ENCODE measurements at places on chromosomes 6 and 20.

- DNase-seq: peak; percentile 80
Measured at GRCh38 chr6:37171970-37172812, 2.2 kb downstream of the PIM1 start.

GRCh38 chr6:121539439-121539838, 104.0 kb downstream of the GJA1 start:
- DNase-seq: no peak

DNA sequence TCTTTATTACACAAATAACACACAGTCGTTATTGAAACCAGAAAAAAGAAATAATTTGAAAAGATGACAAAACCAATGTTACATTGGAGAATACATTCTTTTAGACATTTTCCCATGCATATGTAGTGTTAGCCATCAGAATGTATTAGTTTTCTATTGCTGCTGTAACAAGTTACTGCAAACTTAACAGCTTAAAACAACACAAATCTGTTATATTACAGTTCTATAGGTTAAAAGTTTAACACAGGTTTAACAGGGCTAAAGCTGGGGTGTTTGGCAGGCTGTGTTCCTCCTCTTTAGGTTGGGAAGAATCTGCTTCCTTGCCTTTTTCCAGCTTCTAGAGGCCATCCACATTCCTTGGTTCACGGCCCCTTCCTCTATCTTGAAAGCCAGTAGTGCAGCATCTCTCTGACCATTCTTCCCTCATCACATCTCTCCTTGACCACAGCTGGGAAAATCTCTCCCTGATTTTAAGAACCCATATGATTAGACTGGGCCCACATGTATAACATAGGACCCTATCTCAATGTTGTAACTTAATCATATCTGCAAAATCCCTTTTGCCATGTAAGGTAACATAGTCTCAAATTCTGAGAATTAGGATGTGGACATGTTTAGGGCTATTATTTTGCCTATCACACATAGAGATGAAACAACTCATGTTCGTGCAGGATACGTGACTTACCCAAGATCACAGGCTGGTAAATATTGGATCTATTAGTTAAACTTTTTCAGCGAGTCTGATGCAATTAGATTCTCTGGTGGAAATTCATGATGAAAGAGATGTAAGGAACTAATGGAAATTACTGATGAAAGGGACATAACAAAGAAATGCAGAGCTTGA, 145.4 kb upstream of the TMEM170B start:
- DNase-seq: no peak

GRCh38 chr20:20321134-20321533, 46.8 kb upstream of the INSM1 start:
- no peak for DNase-seq

DNA sequence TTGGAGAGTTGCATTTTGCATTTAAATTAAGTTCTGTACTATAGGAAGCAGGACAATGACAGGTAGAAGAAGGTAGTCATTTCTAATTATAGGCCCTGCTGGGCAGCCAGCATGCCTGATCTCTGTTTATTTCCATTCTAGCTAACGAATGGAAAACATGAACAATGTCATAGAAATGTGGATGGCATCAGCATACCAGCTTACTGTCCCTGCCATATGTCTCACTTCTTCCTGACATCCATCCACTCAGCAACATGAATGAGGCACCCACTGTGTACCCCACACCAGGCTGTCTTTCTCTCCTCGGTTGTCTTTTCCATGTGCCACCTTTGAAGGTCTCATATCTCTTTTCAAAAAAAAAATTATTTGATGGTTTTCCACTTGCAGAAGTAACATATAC, 11.1 kb downstream of the ADTRP start:
- no peak for DNase-seq

DNA sequence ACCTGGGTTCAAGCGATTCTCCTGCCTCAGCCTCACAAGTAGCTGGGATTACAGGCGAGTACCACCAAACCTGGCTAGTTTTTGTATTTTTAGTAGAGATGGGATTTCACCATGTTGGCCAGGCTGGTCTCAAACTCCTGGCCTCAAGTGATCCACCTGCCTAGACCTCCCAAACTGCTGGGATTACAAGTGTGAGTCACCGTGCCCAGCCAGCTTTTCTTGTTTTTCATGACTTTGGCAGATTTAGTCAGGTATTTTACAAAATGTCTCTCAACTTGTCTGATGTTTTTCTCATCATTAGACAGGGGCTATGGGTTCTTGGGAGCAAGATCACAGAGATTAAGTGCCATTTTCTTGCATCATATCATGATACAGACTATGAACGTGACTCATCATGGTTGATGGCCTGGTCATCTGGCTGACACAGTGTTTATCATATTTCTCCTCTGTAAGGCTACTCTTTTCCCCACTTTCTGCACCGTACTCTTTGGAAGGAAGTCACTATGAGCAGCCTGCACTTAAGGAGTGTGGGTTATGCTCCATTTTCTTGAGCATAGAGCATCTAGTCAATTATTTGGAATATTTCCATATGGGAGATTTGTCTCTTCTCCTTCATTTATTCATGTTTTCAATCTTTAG, 67.8 kb downstream of the RNF182 start:
- no peak for DNase-seq

DNA sequence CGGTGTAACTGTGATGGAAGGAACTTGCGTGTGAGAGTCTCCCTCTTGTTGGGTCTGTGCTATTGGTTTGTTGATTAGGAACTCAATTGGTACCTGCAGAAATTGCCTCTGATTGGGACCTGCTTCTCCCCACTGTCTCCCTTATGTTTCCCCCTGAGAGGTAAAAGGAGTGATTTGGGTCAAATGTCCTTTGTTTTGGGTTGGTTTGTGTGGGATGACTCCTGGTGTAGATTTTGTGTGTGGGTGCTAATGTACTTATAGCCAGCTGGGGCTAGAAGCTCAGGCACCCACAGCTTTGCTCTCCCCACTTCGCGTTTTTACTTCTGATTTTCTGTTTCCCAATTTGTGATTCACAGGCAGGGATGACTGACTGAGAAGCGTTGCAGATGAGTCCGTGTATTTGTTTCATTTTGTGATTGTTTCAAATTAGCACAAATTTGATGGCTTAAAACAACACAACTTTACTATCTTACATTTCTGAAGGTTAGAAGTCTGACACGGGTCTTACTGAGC, 79.1 kb downstream of the UTRN start:
- no peak for DNase-seq

DNA sequence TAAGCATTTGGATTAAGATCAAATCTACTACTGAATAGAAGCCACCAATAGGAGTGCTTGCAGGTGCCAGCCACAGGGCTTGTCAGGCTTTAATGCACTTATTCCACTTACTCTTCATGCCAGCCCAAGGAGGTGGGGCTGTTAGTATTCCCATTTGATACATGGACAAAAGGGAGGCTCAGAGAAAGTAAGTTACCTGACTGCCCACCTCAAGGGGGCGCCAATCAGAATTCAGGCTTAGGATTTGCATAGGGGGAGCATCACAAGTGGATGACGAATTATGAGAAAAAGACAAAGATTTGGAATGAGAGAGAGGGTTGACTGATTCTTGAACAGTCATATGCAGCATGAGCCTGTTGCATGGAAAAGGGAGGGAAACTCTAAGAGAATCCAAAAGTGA, 188.4 kb upstream of the TSHZ2 start:
- DNase-seq: peak; percentile 36

- peak; percentile 57 for DNase-seq
Measured at GRCh38 chr6:158231551-158232315, 63.6 kb downstream of the GTF2H5 start.

GRCh38 chr6:41736186-41736733, 852 bp upstream of the TFEB start:
- DNase-seq: no peak

GRCh38 chr6:101003075-101003474, 121.9 kb upstream of the ASCC3 start:
- no peak for DNase-seq

GRCh38 chr6:148524976-148525375, 182.3 kb downstream of the SASH1 start:
- DNase-seq: no peak

DNA sequence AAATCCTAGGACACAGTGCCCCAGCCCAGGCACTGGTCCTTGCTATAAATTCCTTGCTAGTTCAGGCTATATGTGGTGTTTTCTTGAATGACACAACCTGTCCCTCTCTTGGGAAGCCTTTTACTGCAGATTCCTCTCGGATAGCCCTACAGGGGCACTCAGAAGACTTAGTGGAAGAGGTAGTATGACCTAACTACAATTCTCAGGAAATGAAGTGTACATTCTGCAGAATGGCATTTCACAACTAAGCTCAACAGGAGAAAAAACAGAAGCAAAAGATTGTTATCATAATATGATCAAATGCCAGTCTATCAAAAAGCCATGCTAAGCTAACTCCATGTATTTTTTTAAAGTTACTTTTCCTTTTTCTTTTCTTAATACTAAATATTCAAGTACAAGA, 66.3 kb upstream of the FBXL4 start:
- no peak for DNase-seq

DNA sequence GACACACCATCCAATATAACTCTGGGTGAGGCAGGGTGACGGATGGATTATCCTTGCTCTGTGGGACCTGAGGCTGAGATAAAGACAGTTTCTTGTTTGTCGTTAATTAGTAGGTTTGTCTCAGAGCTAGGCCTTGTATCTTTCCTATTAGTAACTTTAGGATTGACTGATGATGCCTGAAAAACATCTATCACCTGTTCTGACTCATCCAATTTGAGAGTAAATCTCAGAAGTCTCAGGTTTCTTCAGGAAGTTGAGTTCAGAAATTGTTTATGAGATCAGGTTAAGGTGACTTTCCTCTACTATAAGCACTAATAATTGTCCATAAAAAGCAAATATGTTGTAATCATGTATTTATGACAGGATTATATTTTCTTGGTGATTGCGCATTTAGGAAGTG, 129.5 kb upstream of the SUPT3H start:
- no peak for DNase-seq

DNA sequence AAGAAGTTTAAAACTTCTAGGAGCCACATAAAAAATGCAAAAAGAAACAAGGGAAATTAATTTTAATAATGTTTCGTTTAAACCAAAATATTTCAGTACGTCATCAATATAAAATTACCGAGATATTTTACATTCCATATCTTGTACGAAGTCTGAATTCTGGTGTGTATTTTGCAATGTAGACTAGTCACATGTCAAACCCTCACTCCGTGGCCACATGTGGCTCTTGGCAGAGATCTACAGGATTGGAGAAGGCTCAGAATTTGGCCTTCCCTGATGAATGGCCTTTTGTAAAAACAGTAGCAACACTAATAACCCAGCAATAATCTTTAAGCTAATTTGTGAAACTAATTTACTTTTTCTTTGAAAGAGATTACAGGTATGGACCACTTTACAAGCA, 217.1 kb downstream of the PRL start:
- DNase-seq: no peak

- no peak for DNase-seq
Measured at GRCh38 chr20:63477944-63478343, 5.5 kb upstream of the KCNQ2 start.

GRCh38 chr20:19328676-19329075, 116.2 kb downstream of the SLC24A3 start:
- no peak for DNase-seq

DNA sequence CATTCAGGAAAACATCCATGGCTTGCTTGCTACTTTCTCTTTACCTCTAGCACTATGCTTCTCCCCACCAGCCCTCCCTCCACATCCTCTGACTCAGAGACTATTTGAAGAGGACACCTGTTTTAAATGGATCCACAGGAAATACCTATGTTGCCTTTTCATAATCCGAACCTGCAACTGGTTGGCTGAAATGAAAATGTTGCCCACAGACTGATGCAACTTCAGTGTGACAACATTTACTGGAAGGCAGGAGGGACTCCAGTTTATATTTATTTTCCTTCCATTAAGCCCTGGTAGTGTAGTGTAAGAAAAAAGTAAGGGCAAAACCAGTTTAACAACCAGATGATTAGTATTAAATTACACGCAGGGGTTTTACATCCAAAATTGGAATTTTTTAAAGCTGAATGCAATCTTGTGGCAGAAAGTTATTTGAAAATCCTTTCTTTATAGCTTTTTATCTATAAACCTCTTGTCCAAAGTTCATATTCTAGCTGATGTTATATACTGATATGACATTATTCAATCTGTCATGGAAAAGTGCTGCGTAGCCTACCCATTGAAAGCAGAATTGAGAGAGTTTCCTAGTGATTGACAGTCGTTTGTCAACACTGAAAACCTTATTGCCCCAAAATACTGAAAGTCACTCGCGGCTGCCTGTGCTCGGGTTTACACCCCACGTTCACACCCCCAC, 881 bp upstream of the AIG1 start:
- no peak for DNase-seq

- DNase-seq: no peak
Measured at GRCh38 chr6:149150801-149151398, 166.6 kb upstream of the TAB2 start.

DNA sequence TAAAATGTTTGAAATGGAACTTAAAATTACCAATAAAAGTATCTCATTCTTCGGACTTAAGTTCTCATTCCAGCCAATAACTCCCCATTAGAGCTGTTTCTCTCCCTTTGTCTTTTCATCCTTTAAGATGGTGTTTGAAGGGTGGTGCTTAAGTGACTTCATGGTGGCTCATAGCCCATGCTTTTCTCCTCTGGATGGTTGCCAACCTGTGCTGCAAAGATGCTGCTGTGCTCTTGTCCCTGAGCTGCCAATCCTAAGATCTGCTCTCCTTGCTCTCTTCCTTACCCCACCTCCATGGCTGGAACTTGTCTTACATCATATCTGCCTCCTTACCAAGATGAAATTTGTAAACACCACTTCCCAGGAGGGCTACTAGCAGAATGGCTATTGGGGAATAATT, 31.6 kb upstream of the PNRC1 start:
- DNase-seq: no peak

GRCh38 chr6:102485480-102485879, 1092.0 kb downstream of the GRIK2 start:
- DNase-seq: no peak

DNA sequence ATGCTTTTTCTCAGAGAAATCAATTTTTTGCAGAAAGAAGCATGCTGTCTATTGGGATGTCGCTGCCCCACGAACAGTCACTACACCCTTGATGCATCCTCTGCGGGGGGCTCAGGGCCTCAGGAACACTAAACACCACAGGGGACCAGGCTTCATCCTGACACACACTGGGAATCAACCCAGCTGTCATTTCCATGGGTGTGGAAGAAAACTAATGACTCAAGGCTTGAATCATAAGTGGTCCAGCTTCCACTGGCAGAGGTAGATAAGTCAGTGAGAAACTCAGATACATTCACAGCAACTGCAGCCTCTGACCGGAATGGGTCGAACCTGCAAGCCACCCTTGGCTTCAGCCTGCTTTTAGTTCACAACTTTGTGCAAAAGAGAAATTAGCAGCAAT, 81.3 kb upstream of the SPTLC3 start:
- no peak for DNase-seq

DNA sequence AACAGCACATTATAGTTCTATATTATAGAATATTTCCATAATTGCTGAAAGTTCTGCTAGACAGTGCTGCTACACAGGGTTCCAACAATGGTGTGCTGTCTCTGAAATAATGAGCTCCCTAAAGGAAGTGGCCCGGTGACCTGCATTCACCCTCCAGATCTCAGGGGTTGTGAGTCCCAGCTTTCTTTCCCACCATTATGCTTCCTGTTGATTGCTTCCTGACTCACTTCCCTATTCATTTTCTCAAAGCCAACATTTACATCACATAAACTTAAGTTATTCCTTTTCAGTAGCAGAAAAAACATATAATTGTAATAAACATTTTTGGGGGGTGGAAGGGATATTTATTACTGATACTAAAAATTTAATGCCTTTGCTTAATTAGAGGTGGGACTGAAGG, 12.9 kb upstream of the CCN6 start:
- no peak for DNase-seq

GRCh38 chr20:15705975-15706374, 867.3 kb downstream of the KIF16B start:
- DNase-seq: no peak

GRCh38 chr6:23308166-23308565, 738.8 kb downstream of the HDGFL1 start:
- no peak for DNase-seq
